T-helper 2 cell (primary cell): ENCODE measurements at places on chromosomes 7 and 10.

GRCh38 chr10:49227406-49227805 is 39.2 kb upstream of the TMEM273 start:
- no peak for DNase-seq

- no peak for DNase-seq
These were observed 14.3 kb downstream of the EIF4EBP2 start for GRCh38 chr10:70418229-70418628.

DNA sequence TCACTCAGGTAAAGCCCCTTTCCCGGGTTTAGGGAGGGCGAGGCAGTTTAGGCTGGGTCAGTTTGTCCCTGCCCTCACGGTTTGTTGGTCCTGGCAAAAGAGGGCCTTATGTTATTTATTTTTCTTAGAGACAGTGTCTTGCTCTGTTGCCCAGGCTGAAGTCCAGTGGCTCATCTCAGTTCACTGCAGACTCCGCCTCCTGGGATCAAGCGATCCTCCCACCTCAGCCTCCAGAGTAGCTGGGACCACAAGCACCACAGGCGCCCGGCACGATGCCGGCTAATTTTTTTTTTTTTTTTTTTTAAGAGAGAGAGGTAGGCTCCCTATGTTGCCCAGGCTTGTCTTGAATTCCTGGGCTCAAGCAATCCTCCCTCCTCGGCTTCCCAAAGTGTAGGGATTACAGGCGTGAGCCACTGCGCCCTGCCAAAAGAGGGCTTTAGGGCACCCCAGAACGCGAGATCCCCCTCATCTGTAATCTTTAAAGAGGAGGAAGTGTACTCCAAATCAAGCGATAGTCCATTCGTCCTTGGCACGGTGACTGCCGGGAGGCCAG is 626 bp upstream of the BMS1 start:
- DNase-seq: peak; percentile 14

GRCh38 chr10:112767156-112767555 is 182.9 kb upstream of the TCF7L2 start:
- no peak for DNase-seq

DNA sequence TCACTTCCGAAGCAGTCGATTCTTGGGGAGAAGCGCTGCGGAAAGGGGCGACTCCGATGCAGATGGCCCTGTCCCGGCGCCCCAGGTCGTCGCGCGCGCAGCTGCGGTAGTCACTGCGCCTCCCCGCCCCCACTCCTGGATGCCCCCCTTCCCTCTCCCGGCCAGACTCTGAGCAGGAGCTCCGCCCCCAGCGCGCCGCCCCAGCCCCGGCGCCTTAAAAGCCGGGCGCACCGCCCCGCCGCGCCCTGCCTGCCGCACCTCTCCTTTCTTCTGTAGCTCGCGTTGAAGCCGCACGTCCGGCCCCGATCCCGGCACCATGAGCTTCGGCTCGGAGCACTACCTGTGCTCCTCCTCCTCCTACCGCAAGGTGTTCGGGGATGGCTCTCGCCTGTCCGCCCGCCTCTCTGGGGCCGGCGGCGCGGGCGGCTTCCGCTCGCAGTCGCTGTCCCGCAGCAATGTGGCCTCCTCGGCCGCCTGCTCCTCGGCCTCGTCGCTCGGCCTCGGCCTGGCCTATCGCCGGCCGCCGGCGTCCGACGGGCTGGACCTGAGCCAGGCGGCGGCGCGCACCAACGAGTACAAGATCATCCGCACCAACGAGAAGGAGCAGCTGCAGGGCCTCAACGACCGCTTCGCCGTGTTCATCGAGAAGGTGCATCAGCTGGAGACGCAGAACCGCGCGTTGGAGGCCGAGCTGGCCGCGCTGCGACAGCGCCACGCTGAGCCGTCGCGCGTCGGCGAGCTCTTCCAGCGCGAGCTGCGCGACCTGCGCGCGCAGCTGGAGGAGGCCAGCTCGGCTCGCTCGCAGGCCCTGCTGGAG is at the start of gene INA:
Gene INA, plus strand, starts transcription at position 243 of the 817 bp plus-strand sequence. Its CDS starts 74 bp downstream, at position 317.
- DNase-seq: peak; percentile 71

- DNase-seq: no peak
These were observed 315.4 kb downstream of the PARD3 start for GRCh38 chr10:34499612-34500279.

- DNase-seq: no peak
These were observed 16.4 kb downstream of the TBXAS1 start for GRCh38 chr7:139845443-139845805.

DNA sequence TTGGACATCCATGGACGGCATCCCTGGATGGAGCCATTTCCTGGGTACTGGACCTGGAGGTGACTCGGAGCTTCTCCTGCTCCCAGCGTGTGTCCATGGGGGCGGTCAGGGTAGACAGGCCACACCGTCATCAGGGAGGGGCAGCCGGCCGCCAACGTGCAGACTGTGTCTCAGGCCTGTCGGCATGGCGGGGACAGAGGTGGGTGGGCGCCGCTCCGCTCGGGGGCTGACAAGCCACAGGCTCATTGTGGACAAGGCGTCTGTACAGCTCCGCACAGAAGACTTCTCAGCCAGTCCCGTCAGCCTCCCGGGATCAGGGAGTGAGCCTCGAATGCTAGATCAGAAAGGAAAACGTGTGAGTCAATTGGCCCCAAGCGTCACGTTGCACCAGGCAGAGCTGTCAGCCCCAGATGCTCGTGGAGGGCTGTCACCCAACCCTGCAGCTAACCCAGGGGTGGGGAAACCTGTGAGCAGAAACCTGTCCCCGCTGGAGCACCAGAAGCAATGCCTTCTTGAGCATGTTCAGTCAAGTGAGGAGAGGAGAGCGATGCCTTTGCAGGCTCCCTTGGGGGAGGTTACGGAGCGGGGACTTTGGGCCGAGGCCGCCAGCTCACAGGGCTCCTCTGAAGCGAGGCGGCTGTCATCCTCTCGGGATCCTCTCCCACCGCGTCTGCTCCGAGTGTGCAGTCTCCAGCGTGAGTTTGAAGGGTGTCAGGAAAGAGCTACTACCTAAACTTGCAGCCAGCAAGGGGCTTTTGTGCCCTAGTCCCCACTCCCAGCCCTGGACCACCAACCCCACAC is 16.0 kb upstream of the DPYSL4 start:
- no peak for DNase-seq

- DNase-seq: no peak
These were observed 4.9 kb upstream of the SLF2 start for GRCh38 chr10:100907773-100908363.

DNA sequence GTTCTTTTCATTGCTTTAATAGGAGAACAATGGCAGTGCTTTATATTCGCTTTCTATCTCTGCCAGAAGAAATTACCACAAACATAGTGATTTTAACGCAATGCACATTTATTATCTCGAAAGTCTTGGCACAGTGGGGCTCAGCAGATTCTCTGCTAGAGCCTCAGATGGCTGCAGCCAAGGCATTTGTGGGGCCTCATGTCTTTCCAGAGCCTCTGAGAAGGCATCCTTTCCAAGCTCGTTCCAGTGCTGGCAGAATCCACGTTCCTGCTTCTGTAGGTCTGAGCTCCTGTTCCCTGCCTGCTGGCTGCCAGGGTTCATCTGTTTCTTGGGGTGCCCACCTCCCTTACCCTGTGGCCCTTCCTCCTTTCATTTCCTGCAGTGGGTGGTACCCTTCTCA is 60.2 kb downstream of the LRRC18 start:
- no peak for DNase-seq

DNA sequence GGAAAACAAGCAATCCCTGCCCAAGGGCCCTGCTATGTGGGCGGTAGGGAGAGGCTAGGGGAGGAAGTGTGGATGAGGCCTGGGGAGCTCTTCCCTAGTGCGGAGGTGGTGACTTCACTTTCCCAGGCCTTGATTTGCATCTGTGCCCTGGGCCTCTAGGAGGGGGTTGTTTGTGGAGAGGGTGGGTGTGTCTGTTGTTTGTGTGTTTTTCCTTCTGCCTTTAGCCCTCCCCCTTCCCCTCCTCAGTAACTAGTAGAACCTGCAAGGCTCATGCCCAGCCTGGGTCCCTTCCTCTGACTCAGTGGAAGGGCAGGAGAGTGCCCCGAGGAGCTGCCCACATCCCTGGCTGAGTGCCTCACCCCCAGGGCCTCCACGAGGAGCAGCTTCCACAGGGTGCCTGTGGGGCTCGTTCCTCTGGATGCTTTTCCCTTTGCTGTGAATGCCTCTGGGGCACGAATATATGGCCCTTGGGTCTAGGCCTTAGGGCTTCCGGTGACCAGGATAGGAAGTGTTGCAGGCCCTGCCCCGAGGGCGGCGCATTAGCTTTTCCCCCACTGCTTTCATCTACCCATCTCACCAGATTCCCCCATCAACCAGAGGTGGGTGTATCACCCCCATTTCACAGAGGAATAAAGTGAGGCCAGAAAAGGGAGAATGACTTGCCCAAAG is 89.4 kb upstream of the DUSP5 start:
- DNase-seq: no peak

GRCh38 chr10:14586901-14587300 is 187.8 kb downstream of the FAM107B start:
- DNase-seq: peak; percentile 74

DNA sequence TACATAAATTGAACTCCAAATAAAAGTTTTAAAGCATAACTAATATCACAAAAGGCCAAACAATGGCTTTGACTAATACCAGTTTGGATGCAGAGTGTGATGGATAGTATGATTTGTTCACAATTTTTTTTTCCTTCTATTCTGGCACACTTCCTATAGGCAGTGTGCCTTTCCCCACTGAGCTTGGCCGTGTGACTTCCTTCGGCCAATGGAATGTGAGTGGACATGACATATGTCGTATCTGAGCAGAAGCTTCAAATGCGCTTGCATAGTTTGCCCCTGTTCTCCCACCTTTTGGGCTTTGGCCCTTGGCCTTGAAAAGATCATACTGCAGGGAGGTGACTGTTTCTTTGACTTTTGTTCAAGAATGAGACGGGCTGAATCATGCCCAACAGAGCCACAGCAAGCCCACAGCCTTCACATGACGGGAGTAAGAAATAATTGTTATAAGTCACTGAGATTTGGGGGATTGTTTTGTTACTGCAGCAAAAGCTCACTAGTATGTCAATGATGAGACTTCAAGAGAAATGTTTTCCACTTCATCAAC is 279.9 kb upstream of the NEBL start:
- DNase-seq: no peak

DNA sequence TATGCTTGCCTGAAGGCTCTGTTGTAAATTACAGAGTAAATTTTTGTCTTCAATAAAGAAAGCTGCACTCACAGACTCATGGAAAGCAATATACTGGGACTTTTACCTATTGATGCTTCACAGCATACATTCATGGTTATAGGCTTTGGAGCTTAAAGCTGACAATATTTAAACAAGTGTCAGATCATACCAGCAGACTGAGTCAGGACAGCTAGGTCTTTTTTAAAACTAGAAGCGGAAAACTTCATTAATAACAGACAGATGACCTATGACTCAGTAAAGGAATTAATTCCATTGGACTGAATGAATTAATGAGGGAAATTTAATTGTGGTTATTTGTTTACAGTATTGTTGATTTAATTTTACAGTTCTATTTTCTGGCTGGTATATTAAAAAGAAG is 165.8 kb upstream of the DGKB start:
- DNase-seq: no peak

GRCh38 chr7:43653891-43654504 is 71.1 kb downstream of the STK17A start:
- DNase-seq: no peak

GRCh38 chr7:75924889-75925288 is 9.9 kb downstream of the POR start:
- DNase-seq: no peak

DNA sequence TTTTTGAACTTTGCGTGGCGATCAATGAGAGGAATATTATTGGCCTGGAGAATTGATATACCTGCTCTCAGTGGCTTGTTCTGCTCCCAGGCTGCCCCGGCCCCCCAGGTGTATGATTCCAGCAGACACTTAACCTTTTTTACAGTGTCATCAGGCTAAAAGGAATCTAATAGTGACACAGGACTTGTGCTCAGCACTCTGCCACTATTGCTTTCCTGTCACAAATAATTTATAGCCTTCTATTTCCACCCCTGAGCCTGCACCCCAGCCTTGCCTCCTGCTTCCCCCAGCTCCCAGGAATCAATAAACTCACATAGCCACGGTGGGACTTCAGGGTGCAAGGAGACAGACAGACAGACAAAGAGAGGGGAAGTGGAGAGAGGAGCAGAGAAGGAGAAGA is 28.3 kb downstream of the PAX2 start:
- no peak for DNase-seq

- DNase-seq: no peak
These were observed 55.3 kb upstream of the ADO start for GRCh38 chr10:62749093-62749683.

DNA sequence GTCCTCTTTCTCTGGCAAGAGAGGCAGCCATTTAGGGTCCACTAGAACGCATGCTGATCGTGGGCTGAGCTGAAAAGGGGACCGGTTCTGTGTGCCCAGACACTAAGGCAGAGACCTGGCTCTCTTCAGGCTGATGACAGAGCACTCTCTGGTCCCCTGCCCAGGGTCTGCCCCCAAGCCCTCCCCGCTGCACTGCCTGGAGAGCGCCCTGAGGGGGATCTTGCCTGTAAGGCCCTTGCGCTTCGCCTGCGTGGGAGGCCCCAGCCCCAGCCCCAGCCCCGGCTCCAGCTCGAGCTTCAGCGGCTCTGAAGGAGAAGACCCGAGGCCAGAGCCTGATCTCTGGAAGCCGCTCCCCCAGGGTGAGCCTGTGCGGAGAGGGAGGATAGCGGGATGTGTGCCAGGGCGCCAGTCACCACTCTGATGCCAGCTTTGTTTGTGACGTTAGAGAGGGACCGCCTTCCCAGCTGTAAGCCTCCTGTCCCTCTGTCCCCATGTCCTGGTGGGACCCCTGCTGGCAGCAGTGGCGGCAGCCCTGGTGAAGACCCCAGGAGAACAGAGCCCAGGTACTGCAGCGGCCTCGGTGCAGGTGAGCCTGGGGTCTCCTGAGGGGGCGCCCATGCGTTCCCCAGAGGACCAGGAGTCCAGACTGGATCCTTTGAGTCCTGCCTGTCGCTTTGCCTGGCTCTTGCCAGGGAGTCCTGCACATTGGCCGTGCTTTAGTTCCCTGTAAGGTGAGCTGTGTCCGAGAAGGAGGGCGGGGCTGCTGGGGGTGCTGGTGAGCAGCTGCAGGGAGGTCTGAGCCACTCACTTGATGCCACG is 43.2 kb downstream of the ZNF467 start:
- DNase-seq: no peak

GRCh38 chr7:99419323-99420021 is 10.7 kb downstream of the BUD31 start:
- DNase-seq: no peak

DNA sequence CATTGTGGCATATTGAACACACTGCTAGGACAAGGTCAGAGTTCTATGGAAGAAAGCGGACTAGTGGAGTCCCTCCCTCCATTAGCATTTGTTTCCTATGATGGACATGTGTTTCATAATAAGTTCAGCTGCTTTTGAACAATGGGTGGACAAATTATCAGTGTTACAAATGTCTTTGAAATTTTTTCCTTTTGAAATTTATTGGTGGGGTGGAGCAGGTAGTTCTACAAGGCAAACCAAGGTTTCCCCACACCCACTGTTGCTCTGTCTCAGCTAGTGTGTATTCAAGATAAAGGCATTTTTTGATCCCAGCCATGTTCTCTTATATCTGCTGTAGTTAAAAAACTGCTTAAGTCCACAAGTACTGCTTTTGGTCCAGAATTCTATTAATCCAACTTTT is 79.9 kb downstream of the MALSU1 start:
- DNase-seq: no peak
